ENCODE measurements at places on chromosomes 16 and 17.

- no peak overlapping the region for H3K27ac ChIP-seq
- H3K36me3 ChIP-seq: no peaks in the 10 kb centered on the region
- no peaks in the 10 kb centered on the region for H3K4me1 ChIP-seq
Measured at GRCh38 chr17:4006745-4007211, 42.5 kb upstream of the ATP2A3 start.

- no peak overlapping the region for H3K27ac ChIP-seq
- DNase-seq: no peak
- H3K27me3 ChIP-seq: no peaks in the 10 kb centered on the region
- peaks cover 23% of the 10 kb centered on the region for H3K36me3 ChIP-seq
Measured at GRCh38 chr17:62051053-62051452, 14.0 kb downstream of the MED13 start.

- no peaks in the 10 kb centered on the region for H3K36me3 ChIP-seq
- H3K4me1 ChIP-seq: peaks cover 16% of the 10 kb centered on the region
Measured at GRCh38 chr16:50153596-50154419, 702 bp downstream of the TENT4B start.

DNA sequence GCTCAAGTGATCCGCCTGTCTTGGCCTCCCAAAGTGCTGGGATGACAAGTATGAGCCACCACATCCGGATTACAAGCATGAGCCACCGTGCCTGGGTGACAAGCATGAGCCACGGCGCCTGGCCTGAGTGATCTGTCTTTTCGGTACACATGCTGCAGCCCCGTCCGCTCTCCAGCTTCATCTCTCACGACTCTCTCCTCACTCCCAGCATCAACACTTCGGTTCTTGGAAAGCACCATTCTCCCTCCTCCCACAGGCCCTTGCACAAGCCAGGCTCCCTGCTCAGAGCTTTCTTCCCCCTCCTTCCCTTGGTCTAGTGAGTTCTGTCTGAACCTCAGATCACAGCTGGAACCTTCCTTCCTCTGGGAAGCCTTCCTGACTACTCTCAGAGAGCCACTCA is 6.5 kb upstream of the NCBP3 start:
- H3K4me3 ChIP-seq: no peak overlapping the region
- H3K4me1 ChIP-seq: no peaks in the 10 kb centered on the region
- H3K36me3 ChIP-seq: no peaks in the 10 kb centered on the region
- no peak for DNase-seq

- H3K4me1 ChIP-seq: no peaks in the 10 kb centered on the region
- no peaks in the 10 kb centered on the region for H3K27me3 ChIP-seq
- DNase-seq: no peak
- no peaks in the 10 kb centered on the region for H3K36me3 ChIP-seq
Measured at GRCh38 chr17:80758481-80759376, 214.1 kb downstream of the RPTOR start.

DNA sequence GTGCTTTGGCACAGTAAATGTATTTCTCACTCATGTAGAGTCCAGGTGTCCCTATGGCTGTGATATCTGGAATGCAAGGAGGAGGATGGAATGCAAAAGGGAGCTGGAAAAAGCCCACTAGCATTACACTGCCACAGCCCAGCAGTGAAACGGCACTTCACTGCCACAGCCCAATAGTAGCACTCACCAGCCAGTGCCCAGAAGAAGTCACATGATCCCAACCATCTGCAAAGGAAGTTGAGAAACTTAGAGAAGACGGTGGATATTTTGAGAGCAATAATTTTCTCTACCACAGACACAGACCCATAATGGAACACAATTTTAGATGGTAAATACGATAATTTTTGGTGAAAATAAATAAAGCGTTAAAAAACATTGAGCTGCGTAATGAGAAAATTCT is 51.8 kb downstream of the C16orf82 start:
- no peak overlapping the region for H3K4me3 ChIP-seq
- no peaks in the 10 kb centered on the region for H3K36me3 ChIP-seq
- no peaks in the 10 kb centered on the region for H3K27me3 ChIP-seq
- no peak overlapping the region for H3K27ac ChIP-seq
- DNase-seq: no peak

- no peaks in the 10 kb centered on the region for H3K36me3 ChIP-seq
- peak; percentile 95 for DNase-seq
- H3K27ac ChIP-seq: peak overlapping the region; percentile 80
- peaks cover 7% of the 10 kb centered on the region for H3K27me3 ChIP-seq
Measured at GRCh38 chr17:45149037-45149668, 878 bp downstream of the HEXIM1 start.

DNA sequence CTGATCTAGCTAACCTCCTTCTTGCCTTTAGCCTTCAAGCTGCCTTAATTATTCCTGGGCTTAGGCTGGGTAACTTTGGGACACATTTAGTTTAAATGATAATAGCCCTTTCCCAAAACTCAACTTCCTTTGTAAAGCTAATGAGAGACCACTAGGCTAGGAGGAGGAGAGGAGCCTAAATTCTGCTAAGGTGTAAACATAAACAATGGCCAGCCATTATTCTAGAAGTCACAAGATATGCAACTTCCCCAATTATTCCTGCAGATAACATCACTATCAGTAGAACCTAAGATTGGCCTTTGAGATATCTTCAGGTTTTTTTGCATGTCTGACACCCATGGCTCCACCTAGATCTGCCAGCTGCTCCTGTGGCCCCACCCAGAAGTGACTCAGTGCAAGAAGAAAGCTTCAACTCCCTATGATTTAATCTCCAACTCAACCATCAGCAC is 131.2 kb upstream of the FAM20A start:
- H3K27me3 ChIP-seq: no peaks in the 10 kb centered on the region
- H3K4me1 ChIP-seq: peaks cover 4% of the 10 kb centered on the region
- no peak for DNase-seq
- no peak overlapping the region for H3K27ac ChIP-seq
- H3K36me3 ChIP-seq: no peaks in the 10 kb centered on the region
